Right forelimb (tissue), 1 donor: ENCODE measurements at places on chromosomes 12 and 14.

GRCh38 chr12:116186482-116187150 lies 90.9 kb downstream of the MED13L start:
- no peak for DNase-seq

GRCh38 chr12:93136253-93137055 lies 207.4 kb upstream of the EEA1 start:
- no peak for DNase-seq

DNA sequence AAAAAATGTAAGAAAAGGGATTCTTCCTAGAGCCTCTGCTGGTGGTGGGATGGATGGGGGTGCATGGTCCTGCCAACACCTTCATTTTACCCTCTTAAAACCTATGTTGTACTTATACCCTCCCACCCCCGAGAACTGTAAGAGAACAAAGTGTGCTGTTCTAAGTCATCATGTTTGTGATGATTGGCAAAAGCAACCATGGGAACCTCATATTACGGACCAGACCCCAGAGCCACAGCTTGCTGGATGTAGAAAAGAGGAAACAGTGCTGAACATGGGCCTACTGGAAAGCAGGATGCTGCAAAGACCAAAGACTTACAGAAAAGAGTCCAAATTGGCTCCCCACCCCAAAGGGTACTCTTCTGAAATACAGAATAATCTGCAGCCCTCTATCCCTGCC lies 311.2 kb downstream of the DUSP6 start:
- DNase-seq = no peak

DNA sequence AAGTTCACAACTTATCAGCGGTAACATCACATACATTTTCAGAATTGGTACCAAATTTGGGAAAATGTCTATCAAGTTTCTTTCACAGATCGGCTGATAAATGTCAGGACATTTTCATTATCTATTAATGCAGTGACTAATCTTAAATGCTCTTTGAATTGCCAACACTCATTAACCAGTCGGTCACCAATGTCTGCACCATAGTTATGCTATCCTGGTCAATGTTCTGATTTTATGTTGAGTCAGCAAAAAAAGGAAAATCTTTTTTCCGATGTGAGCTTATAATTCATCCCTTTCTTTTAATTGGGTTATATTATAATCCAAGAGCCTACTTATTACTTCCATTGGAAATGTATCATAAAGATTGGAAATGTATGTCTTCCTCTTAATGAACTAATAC lies 77.2 kb downstream of the NTF3 start:
- no peak for DNase-seq

GRCh38 chr14:104774453-104775072 lies 21.0 kb downstream of the AKT1 start:
- DNase-seq = no peak
